NCI-H1930 (cell line): ENCODE measurements at places on chromosomes 1 and 21.

DNA sequence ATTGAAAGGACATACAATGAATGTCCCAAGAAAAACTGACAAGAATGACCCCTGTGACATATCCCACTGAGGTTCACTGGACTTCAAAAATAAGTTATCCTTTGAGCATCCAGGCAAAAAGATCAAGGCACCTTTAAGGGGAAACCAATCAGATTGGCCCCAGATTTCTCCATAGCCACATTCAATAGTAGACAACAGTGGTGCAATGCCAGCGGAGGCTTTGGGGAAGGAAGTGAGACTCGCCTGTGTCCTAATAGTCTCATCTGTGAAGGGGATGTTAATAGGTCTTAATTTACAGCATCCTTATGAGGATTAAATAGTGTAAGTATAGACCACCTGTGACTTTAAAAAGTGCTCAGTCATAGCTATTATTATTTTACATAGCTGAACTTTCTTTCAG, 21.5 kb downstream of the RPL5 start:
- DNase-seq: no peak

DNA sequence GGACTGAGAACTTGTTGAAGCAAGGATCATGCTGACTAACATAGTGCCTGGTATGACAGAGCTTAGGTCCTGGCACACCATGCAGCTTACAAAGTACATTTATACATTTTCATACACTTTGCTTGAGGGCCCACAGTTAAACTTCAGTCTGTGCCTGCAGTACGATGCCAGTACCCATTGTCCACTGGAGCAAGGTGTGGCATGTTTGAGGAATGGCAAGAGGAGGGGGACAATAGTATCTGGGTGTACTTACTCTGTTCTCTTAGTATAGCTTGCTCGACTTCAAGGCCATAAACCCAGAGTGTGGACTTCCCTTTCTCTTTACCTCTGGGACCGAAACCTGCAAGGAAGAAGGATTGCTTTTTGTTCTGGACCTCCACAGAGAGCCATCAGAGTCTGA, 6.8 kb upstream of the YBX1 start:
- DNase-seq: no peak

GRCh38 chr1:152869808-152870419, 8.2 kb upstream of the SMCP start:
- peak; percentile 47 for DNase-seq

DNA sequence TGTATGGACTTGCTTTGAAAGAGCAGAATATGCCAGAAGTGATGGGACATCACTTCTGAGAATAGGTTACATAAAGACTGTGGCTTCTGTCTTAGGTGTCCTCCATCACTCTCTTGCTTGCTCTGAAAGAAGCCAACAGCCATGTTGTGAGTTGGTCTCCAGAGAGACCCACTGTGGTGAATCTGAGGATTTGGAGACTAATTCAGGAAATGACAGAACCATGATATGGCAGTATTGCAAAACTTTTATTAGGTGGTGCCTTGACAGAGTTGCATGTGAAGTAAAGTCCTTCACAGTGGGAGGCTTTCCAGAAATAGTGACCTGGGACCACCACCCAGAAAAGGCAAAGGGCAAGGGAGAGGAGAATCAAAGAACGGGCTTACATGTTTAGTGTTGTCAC, 628.6 kb downstream of the KCNT2 start:
- no peak for DNase-seq

- DNase-seq: no peak
Observed at GRCh38 chr1:202981939-202982338, 14.9 kb upstream of the CYB5R1 start.

GRCh38 chr21:39430954-39431353, 14.6 kb downstream of the LCA5L start:
- DNase-seq: no peak

GRCh38 chr1:109025694-109026093, 16.2 kb downstream of the WDR47 start:
- no peak for DNase-seq

DNA sequence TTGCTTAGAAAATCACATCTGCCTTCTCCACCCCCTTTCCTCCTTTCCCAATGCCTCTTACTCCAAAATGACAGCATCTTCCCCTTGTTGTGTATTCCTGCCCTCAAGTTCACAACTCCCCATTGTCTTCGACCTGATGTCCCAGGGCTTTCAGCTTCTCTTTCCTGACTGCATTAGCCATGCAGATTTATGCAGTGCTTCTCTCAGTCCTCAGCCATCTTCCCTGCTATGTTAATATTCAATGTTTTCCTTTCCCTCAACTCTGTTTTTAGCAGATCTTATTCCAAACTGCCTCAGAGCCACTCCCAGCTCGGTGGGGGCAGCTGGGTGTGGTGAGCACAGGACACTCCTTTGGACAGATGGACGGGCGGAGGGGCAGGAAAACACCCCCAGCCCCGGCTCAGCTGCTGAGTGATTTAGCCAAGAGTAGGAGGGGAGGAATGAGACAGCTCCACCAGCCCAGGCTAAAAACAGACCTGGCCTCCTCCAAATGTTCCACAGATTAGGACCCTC, 71.0 kb downstream of the CD2 start:
- no peak for DNase-seq

GRCh38 chr1:22691031-22691753, 19.4 kb upstream of the EPHB2 start:
- DNase-seq: no peak

GRCh38 chr1:46030074-46030870, 102.2 kb downstream of the PIK3R3 start:
- no peak for DNase-seq

DNA sequence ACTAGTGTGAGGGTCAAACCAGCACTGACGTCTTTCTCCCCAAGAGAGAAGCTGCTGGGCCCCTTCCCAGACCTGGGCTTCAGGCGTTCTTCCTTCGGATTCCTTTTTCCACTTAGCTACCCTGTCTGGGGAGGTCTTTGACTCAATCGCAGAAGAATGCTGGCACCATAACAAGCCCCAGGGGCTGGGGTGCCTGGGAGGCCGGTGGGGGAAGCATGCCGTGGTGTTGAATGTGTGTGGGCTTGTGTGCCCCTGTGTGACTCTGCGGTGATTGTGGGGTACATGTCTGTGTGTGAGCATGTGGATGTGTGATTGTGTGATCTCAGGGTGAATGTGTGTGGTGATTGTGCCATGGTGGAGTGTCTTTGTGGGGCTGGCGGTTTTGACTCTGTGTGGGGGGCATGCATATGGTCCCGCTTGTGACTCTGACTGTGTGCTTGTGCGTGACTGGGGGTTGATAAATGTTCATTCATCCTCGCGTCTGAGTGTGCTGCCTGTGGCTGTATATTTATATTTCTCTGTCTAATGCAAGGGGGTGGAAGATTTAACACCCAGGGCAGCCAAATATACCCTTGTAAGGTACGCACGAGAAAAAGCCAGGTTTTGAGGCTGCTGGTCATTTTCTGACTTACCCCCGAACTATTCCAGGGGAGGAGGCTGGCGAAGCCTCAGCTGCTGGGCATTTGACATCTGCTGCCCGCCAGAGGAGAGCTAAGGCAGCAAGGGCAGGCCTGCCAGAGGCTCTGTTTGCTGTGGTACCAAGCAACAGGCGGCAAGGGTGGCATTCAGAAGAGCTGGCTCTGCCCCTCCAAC, 1.1 kb upstream of the SYNC start:
- no peak for DNase-seq

GRCh38 chr1:153232553-153232952, 15.2 kb downstream of the PRR9 start:
- DNase-seq: no peak

GRCh38 chr1:216054600-216054999, 368.6 kb downstream of the USH2A start:
- no peak for DNase-seq

DNA sequence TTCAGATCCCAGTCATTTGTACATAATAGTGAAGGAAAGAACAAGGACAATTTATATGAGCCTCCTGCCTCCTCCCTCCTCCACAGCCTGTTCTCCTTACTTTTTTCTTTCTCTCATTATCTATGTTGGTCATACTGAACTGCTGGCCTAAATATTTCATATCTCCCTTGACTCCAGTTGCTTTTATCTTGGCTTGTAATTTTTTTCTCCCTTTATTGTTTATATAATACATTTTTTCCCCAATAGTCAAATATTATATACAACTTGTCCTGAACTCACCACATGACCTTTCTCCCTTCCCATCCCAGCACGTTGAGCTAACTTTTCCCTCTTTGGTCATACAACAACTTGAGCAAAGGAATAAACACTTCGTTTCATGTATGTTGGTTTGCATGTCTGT, 752.1 kb downstream of the LTN1 start:
- DNase-seq: no peak

GRCh38 chr1:18938008-18938706, 18.3 kb downstream of the IFFO2 start:
- DNase-seq: no peak

DNA sequence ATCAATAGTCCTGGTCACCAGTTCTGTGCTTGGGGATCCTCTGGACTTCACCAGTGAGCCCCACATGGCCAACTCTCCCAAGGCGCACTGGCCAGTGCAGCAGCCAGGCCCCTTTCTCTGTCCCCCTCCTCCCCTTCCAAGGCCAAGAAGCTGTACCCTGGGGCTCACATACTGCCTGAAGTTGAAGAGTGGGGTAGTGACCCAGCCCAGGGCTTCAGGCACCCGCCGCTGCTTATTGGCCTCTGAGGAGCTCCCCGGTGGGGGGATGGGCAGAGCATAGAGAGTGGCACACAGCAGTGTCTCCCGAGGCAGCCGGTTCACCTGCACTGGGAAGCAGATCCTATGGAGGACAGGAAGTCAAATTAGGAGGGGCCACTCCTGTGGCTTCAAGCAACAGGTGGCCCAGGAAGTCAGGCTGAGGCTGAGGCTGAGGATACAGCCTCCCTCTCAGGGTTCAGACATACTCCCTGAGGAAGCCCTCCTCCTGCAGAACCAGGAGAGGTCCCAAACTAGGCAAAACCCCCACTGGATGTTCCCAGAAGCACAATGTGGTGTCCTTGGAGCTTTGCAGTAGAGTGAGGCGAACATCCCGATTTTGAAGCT, 38.2 kb upstream of the PPP1R15B start:
- no peak for DNase-seq

DNA sequence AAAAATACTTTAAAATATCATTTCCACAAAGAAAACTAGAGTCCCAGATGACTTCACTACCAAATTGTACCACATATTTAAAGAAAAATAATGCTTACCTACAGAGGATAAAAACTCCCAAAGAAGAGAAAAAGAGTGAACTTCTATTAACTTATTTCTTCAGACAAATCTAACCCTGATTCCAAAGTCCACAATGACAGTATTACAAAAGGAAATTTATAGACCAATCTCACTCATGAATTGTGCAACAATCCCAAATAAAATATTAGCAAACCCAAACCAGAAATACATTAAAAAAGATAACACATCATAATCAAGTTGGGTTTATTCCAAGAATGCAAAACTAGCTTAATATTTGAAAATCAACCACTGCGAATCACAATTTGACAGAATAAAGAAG, 161.4 kb upstream of the GALNT2 start:
- DNase-seq: no peak

DNA sequence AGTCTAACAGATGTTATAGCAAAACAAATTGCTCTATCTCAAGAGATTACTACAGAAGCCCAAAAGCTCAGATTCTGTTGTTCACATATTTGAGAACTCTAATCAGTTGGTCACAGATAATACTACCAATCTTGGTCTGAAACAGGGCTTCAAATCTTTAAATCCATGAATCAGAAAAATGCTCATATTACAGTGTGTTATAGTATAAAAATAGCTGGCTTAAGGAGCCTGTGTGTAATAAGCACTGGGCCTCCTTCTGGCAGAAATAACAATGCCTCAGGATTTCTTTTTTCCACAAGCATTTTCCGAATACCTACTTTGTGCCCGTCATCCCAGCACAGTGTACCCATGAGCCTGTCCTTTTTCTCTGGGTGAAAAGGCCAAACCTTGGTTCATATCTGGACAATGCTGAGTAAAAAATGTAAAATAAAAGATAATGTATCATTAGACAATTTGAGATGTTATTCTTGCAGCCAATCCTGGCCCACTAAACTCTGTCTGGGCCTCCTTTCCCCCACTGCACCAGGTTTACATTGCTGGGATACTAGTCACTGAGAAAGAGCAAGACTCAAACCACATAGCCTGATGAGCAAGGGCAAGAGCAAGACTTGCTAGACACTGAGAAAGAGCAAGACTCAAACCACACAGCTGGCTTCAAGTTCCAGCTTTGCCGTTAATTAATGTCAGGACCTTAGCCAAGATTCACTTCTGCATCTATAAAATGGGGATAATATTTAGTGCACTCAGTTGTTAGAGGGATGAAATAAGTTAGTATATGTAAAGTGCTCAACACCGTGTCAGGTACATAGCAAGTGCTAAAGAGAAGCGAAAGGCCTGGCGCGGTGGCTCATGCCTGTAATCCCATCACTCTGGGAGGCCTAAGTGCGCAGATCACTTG, 17.0 kb upstream of the ADAR start:
- no peak for DNase-seq

DNA sequence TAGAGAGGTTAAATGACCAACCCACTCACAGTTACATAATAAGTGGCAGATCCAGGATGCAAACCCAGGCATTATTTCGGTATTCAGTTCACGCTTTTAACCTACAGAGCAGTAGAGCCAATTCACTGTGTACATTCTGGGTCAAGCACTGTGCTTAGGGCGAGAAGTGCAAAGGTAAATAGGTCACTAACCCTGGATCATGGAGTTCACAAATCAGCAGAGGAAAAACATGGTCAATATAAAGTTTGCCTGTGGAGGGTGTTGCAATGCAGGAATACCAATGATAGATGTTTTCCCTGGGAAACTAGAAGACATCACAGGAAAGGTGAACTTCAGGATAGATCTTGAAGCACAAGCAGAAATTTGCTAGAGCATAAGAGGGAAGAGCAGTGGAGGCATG, 253.4 kb upstream of the NFIA start:
- DNase-seq: no peak

GRCh38 chr1:2176615-2177014, 18.0 kb downstream of the FAAP20 start:
- DNase-seq: no peak

DNA sequence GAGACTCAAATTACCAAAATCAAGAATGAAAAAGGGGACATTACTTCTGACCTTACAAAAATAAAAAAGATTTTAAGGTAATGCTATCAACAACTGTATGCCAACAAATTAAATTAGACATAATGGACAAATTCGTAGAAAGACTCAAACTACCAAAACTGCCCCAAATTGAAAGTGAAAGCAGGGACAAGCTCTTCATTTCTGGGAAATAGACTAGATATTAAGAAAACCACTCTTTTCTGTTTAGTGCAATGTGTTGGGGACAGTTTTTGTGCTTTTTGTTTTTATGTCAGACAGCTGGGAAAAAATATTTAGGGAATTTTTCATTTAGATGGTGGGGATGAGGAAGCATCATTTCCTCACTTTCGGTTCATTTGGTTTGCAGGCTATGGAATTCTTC, 4.9 kb upstream of the GBP1 start:
- DNase-seq: no peak

- DNase-seq: no peak
Observed at GRCh38 chr1:193366764-193367507, 180.5 kb upstream of the B3GALT2 start.

- no peak for DNase-seq
Observed at GRCh38 chr1:233172201-233172600, 123.3 kb downstream of the PCNX2 start.

DNA sequence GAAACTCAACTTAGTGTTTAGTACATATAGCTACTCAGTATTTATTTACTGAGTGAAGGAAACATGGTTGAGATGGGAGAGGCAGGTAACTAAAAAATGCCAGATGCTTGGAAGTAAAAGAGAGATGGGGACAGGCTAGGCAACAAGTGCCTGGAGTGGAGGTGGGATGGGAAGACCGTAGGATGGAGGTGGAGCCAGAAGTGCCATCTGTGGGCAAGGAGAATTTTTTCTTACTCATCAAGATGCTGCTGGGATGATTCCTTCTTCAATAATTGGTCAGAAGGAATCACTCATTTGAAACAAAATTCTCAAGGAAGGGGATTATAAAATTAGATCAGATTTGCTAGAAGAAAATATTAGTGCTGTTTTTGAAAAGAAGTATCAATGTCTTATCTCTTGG, 72.9 kb downstream of the IFI44 start:
- no peak for DNase-seq
